Fibroblast of mammary gland (primary cell): ENCODE measurements at places on chromosomes 6 and 20.

- no peak for DNase-seq
These were observed 6.1 kb upstream of the ZMYND8 start for GRCh38 chr20:47362361-47363219.

DNA sequence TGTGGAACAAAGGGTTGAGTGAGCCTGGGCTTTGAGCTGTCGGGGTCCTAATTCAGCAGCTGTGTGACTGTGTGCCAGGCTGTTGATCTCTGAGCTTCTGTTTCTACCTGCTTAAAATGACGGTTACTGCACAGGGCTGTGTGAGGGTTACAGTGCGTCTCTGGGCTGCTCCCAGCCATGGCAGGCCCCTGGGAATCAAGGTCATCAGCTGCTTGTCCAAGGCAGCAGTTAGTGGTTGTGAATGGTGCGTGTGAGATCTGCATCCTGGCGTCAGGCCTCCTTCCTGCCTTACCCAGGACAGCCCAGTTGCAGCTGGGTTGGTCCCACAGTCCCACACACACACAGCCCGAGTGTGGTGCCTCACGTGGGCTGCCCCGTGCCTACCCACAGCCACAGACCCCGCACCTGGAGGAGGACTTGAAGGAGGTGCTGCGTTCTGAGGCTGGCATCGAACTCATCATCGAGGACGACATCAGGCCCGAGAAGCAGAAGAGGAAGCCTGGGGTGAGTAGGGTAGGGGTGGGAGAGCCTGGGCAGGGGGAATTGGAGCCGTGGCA is 15.6 kb downstream of the GTSF1L start:
- no peak for DNase-seq

DNA sequence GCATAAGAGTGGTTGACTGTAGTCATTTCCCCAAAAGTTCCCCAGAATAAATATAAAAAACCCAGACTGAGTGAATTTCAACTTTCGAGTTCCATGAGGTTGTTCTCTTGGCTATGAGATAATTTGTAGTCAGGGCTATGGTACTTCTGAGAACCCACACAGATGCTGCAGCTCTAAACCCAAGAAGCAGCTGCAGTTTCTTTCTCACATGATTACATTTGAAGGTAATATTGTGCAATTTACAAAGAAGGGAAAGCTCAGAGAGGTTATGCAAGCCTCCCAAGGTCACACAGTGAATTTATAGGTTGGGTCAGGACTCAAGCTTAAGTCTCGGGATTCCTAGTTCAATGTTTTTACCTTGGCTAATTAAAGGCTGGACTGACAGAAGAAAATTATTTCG is 29.7 kb upstream of the CD93 start:
- peak; percentile 12 for DNase-seq

DNA sequence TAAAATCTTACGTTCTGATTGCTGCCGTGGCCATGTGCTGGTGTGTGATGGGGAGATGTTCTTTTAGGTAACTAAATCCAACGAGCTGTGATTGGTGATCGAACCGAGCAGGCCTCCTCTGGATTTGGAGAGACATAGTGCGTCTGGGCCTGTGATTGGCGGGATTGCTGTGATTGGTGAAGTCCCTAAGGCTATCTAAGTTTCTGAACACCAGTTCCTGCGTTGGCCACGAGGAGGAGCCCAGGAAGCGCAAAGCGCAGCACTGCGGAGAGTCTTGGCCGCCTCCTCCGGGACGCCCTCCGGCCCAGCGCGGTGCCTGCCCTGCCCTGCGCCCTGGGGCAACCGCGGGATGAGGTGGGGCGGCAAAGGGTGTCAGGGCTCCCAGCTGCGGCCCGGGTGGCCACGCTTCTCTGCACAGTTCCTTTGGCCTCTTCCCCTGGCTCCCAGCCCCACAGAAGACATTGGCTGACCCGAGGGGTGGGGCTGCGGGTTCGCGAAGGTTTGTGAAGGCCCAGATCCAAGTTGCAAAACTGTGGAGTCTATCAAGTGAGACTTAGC is 33.0 kb downstream of the HNF4A start:
- peak; percentile 88 for DNase-seq

DNA sequence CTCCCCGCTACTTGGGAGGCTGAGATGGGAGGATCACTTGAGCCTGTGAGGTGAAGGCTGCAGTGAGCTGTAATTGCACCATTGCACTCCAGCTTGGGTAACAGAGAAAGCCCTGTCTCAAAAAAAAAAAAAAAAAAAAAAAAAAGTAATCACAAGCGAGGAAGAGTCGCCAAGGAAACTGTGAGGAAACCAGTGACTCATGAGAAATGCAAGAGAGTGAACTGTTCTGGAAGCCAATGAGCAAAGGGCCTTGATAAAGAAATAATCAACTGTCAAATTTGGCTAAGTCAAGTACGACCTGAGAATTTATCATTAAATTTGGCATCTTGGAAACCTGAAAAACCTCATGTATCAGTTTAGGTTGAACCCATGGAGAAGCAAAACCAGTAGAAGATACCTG is 16.1 kb upstream of the LAMP5 start:
- DNase-seq, result peak; percentile 51

- peak; percentile 64 for DNase-seq
These were observed 93.4 kb upstream of the SLC2A12 start for GRCh38 chr6:134145786-134146185.

- DNase-seq, result no peak
These were observed 259.8 kb downstream of the UST start for GRCh38 chr6:149006671-149007070.

DNA sequence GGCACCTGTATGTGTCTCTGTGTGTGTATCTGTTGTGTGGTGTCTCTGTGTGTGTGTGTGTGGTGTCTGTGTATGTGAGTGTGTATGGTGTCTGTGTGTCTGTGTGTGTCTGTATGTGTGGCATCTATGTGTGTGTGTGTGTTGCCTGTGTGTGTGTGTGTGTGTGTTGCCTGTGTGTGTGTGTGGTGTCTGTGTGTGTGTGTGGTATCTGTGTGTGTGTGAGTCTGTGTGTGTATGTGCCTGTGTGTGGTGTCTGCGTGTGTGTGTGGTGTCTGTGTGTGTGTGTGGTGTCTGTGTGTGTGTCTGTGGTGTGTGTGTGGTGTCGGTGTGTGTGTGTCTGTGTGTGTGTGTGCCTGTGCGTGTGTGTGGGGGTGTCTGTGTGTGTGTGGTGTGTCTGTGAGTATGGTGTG is 31.7 kb upstream of the VEGFA start:
- no peak for DNase-seq

DNA sequence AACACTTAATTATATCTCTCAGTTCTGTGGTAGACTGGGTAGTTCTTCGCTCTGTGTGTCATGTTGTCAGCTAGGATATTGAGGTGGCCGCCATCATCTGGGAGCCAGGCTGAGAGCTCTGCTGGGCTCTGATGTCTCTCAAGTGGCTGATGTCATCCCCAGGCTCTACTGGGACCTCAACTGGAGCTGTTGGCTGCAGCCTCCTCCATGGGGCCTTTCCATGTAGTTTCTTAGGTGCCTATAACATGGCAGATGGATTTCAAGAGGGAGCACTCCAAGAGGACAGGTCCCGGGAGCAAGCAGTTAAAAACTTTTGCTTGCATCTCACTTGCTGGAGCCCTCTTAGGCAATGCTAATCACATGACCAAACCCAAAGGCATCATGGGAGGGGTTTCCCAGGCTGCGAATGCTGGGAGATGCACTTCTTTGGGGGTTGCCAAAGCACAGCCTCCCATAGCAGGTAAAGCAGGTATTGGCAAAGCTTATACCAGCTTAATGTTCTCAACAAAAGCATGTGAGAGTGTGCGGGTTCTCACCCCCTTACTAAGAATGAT is 129.8 kb downstream of the TMEM242 start:
- DNase-seq, result no peak

- DNase-seq, result no peak
These were observed 152.3 kb downstream of the ZDHHC14 start for GRCh38 chr6:157533048-157533871.
